T-helper 1 cell (primary cell): ENCODE measurements at places on chromosomes 1 and 21.

DNA sequence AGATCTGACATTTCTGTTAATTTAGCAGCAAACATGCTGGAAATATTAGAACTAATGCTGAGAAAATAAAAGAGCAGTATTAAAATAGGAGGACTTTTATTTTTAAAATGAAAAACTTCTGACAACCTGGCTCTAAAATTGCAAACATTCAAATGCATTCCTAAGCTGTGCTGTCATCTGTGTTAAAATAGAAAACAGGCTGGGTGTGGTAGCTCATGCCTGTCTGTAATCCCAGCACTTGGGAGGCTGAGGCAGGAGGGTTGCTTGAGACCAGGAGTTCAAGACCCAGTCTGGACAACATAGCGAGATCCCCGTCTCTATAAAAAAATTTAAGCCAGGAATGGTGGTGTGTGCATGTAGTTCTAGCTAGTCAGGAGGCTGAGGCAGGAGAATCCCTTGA, 44.6 kb downstream of the MIGA1 start:
- no peak for DNase-seq

DNA sequence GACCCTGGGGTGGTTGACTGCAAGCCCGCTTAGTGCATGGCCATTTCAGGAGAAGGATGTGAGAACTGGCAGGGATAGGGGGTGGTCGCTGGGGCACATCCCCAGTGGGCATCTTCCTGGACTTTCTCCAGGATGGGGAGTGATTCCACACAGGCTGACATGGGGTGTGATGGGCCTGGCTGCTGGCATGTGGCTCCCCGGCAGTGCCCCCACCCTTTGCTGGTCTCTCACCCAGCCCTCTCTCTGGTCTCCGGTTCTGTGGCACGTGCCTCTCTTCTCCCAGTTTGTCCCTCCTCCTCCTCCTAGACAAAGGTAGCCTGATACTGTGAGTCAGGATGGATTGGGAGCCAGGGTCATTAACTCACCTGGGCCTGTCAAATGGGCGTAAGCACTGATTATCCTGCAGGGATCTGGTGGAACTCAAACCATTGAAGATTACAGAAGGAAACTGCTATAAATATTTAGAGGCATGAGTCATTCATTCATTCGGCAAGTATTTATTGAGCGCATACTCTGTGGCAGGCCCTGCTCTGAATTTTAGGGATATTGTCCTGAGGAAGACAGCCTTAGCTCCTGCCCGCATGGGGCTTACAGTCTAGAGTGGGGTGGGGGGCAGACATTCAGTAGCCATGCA, 23.6 kb upstream of the EPS8L3 start:
- DNase-seq: no peak

GRCh38 chr1:42922687-42923366, 35.8 kb downstream of the SLC2A1 start:
- peak; percentile 46 for DNase-seq

GRCh38 chr1:71766748-71767147, 515.6 kb downstream of the NEGR1 start:
- no peak for DNase-seq

- no peak for DNase-seq
Measured at GRCh38 chr1:151655371-151655770, 43.5 kb downstream of the SNX27 start.

- DNase-seq: no peak
Measured at GRCh38 chr1:210239349-210240111, 6.9 kb downstream of the SERTAD4 start.

GRCh38 chr1:76125473-76126219, 51.1 kb downstream of the ST6GALNAC3 start:
- no peak for DNase-seq

DNA sequence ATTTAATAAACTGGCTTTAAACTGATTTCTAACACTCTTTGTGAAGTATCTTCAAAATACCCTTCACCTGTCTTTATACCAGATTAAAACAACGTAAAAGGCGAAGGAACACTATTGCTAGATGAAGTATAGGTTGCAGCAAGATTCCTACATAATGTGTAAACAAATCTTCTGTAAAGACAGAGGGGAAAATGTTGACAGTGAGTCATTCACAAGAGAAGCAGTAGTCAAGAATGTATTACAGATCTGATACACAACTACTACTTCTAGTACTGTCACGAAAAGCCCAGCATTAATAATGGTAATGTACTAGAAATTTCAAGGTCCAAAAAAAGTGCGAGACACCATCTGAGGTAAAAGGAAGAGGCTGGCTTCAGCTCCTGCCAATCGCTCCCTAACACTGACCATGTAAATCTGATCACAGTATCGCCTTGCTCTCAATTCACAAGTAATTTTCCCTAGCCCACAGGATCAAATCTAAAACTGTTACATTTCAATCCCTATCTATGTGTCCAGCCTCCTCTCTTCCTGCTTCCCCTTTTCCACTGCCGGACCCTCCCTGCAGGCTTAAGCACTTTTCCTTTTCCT, 290.4 kb downstream of the AKT3 start:
- no peak for DNase-seq

- DNase-seq: no peak
Measured at GRCh38 chr1:97352936-97353382, 567.9 kb downstream of the DPYD start.

GRCh38 chr21:26881504-26882228, 36.5 kb upstream of the ADAMTS1 start:
- no peak for DNase-seq

DNA sequence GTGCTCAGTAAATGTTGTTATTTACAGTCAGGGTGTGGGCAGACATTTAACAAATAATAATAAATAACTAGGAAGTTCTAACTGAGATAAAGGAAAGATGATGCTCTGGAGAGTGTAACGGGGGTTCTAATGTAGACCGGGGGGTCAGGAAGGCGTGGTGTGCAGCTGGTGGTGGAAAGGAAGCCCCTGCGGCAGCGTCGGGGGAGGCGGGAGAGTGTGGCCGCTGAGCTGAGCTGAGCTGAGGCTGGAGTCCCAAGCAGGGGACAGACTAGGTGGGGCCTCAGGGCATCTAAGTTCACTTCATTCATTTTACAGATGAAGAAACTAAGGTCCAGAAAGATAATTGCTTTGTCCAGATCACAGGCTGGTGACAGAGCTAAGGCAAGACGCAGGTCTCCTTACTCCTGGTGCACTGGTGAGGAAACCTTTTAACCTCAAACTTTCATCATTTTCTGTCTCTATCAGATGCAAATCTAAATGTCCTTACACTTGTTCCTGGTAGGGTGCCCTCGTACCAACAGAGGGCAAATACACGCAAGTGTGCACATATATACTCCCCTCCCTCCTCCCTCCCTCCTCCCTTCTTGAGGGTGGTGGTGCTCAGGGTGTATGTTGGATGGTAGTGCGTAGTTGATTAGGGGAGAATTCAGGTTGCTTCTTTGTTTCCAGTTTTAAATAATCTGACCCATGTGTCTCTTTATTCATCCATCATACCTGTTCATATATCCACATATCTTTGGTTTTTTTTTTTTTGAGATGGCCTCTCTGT, 44.1 kb downstream of the KIF26B start:
- DNase-seq: no peak

GRCh38 chr21:42424914-42425541, 21.3 kb downstream of the UBASH3A start:
- DNase-seq: peak; percentile 54

DNA sequence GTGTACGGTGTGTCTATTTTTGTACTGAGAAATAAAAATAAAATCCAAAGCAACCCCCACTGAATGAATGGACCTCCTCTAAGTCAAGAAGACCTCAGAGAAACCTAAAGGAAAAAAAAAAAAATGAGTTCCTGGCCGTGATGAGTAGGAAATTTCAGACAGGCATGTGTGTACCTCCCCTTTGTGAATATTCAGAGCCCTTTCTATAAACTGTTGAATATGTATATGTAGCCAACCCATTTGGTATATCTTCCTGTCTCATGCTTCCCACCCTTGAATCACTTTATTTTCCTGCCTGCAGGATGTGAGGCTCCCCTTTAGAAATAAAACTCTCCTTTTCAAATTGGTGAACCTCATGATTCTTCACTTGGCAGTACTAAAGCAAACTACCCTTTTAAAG, 887.8 kb upstream of the NCAM2 start:
- DNase-seq: no peak

GRCh38 chr21:33587792-33588484, 546 bp downstream of the DONSON start:
- no peak for DNase-seq

DNA sequence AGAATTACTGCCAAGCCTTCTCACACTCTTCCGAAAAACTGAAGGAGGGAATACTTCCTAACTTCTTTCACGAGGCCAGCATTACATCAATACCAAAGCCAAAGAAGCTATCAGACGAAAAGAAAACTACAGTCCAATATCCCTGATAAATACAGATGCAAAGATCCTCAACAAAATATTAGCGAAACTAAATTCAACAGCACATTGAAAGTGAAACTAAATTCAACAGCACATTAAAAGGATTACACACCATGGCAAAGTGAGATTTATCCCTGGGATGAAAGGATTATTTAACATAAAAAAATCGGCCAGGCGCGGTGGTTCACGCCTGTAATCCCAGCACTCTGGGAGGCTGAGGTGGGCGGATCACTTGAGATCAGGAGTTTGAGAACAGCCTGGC, 176.8 kb downstream of the FAF1 start:
- no peak for DNase-seq

DNA sequence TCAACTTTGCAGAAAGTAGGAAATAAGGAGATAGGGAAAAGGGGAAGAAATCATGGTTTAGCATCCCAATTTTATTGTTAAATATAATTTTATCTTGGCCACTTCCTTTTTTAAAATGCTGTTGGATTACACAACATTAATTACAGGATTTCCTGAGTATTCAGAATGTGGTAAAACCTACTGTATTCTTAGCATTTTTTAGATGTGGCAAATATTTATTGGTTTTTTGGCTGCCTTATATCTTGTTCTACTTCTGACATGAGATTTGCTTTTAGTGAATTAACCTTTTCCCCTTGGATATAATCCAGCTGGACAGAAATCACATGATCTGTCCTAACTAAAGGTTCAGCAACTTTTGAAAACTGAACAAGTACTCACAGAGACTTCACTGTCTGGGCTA, 104.9 kb downstream of the PTGS2 start:
- no peak for DNase-seq

- no peak for DNase-seq
Measured at GRCh38 chr1:72431810-72432209, 149.5 kb upstream of the NEGR1 start.

DNA sequence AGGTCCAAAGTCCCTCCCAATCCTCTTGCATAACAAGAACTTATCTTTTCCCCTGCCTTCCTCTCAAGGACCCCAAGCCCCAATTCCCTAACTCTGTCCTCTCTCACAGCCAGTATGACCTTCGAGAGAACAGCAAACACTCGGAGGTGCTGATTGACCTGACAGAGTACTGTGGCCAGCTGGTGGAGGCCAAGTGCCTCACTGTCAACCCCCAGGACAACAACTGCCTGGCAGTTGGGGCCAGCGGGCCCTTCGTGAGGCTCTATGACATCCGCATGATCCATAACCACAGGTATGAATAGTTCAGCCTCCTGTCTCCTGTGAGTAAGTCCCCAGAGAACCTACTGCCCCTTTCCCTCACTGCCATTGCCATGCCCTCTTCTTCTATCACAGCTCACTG, 29.9 kb upstream of the TMEM222 start:
- no peak for DNase-seq

DNA sequence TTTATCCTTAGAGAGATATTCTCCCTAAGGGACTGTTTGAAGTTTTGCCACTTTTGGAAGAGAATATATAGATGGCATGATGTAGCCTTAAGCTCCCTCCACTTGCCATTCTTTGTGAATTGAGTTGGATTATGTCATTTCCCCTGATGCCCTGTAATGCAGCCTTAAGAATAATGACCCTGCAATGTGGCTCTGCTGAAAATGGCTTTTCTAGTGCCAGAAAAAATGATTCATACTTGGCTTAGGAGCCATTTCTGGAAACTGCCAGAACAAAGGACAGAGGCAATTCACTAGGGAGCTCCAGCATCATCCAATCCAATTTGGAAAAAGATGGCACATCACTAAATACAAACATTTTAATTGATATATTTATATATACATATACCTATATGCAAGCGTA, 265.3 kb downstream of the SPATA17 start:
- DNase-seq: no peak

DNA sequence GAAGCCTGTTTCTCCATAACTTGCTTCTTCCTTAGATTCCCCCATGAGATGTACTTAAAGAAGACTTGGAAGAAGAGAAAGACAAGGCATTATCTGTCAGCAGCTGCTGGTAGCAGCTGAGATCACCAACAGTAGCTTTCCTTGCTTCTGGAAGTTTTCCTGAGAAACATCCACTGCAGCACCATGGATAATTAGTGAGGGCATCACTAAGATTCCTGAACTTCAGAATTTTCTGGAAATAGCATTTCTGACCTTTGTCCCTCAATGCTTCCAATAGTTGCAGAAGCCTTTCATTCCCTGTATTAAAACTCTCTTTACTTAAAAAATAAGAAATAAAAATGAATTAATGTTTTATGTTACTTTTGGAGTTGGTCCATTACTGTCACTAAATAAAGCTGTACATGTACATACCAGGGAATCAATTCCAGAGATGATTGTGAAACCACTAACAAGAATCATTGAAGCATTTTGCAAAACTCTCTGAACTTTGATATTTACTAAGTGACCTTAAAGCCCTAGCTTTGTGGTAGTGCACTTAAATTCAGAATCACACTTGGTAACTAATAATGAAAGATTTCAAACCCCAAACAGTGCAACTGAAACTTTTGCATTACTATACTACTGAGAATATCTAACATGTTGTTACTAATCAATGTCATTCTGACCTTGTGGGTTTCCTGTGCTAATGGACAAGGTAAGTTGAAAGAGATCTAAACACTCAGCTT, at the start of gene CFHR4:
CFHR4 (plus strand) TSS at position 538 of the 725 bp plus-strand sequence; CDS start at position 637, 99 bp downstream.
- no peak for DNase-seq

GRCh38 chr1:150876119-150876454, 312 bp downstream of the ARNT start:
- DNase-seq: no peak

DNA sequence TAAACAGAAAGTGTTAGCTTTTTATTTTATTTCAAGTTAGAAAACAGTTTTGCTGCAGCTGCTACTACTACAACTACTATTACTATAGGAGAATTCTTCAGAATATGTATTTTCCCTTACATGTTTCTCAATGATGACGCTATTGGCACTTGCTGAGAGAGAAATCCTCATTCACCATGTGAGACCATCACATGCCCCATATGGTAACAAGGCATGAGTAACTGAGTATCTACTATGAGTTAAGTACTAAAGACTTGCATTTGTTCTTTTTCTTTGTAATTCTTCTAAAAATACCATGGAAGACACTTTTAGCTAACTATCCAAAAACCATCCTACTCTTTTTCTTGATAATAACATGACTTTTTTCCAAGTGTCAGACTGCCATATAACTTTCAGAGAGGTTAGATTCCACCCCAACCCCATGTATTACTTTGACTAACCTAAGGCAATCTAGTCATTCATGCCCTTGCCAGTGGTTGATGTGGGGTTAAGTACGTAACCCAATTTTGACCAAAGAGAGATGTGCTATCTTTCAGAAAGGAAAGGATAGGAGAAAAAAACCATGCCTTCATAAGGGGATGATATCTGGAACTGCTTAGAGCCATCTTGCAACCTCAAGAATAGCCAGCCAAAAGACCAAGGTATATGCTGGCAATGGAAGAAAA, 42.9 kb downstream of the COP1 start:
- no peak for DNase-seq
